ENCODE measurements at places on chromosomes 12 and 14.

DNA sequence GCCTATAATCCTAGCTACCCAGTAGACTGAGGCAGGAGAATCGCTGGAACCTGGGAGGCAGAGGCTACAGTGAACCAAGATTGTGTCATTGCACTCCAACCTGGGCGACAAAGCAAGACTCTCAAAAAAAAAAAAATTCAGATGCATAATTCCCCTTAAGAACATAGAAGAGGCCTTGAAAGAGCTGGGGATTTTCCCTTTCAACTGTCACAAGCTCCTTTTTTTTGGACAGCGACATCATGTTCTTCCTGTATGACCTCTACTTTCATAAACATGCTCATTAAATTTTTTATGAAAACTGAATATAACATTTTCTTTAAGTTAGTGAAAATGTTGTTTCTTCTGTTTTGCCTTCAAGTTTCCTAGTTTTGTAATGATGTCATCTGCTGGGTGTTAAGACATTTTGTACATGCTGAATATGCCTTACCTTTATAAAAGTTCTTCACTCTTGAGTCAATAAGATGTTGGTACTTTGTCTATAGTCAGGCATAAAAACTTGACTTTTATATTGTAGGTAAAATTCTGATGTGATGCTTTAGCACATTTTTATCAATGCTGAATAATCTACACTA is 76.0 kb downstream of the PTHLH start:
- no peak for DNase-seq

GRCh38 chr12:72203764-72204335 is 68.3 kb upstream of the TRHDE start:
- no peak for DNase-seq

- no peak for DNase-seq
Observed at GRCh38 chr12:105285378-105285777, 45.1 kb upstream of the C12orf75 start.

DNA sequence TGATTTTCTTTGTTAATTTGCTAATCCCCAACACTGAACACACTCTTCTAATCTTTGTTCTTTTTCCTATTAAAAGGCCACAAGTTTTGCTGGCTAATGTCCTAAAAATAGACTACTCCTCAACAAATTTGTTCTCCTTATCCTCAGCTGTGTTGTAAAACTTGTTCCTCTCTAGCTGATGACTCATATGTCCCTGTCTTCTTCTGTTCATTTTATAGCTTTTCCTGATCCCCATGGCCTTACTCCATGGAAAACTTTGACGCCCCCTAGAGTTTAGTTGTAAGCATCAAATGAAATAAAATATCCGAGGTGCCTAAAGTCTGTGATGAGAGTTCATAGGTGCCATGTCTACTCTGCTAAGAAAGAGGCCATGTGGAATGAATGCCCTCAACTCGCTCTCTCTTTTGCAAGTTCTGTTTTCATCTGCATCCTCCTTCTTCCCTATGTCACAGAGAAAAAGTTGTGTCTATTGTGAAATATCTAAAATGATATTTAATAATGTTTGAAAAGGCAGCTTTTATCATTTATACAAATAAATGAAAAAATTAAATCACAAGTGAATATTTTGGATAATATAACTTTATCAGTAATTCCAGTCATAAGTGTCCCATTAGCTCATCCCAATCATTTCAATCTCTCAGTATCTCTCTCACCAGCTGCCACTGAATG is 237.9 kb downstream of the IPO8 start:
- no peak for DNase-seq

DNA sequence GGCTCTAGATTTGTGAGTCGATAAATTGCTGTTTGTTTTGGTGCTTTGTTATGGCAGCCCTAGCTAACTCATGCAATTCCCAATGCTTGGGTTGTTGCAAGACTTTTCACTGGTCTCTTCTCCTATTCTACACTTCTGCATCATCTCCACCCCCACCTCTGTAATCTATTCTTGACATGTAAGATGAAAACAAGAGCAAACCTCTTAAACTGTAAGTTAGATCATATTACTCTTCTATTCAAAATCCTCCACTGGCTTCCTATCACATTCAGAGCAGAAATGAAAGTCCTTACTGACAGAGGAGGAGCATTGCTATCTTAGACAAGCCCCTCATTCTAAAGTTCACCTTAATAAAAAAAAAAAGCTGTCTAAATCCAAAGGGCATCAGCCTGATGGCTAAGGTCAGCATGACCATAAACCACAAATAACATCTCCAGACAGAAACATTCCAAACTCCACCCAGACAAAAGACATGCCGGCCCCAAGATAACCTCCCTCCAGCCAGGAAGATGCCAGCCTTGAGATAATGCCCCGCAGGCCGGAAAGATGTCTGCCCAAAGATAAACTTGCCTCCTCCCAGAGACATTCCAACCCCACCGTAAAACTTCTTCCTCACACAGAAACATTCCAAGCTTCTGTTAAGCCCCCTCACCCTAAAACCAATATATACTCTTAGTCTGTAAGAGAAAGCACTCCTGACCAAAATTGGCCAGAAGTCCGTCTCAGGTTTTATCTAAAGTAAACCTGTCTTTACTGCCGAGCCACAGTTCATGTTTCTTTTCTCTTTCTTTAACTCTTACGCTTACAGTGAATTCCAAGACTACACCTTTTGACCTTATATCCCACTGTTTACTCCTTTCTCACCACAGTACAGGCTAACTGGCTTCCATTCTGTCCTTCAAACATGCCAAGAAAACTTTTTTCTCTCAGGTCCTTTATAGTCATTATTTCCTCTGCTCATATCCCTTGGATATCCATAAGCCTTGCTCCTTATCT is 308.9 kb downstream of the KCNH5 start:
- no peak for DNase-seq

DNA sequence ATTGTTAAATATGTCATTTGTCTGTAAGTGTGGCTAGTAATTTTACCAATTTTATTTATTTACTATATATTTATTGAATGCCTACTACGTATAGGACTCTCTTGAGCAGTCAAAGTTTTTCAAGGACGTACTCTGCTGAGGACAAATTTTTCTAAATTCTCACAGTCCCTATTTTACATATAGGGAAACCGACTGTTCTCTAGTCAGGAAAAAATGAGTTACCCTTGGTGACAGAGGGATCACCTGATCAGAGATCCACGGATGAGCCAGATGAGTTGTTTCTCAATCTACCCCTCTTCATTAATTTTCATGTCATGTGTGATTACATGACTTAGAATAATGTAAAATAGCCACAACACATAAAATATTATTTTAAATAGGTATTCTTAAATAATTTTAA is 96.2 kb upstream of the SLC38A2 start:
- DNase-seq: no peak

DNA sequence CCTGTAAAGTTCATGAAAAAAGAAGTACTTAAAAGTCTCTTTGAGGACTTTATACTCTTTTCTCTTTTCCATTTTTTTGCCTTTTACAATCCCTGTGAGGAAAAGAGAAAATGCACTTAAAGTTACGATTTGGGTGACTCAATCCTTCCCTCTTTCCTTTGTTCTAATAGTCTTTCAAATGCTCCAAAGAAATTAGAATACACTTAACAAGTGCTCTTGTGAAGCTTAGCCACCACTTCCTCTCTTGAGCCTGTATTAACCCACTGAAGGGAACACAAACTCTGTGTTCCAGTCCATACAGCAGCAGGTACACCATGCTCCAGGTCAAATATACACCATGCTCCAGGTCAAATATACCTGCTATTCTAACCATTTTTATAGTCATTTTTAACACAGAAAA is 581.1 kb upstream of the MGAT4C start:
- no peak for DNase-seq

GRCh38 chr14:35414365-35414764 is 9.8 kb upstream of the NFKBIA start:
- no peak for DNase-seq

DNA sequence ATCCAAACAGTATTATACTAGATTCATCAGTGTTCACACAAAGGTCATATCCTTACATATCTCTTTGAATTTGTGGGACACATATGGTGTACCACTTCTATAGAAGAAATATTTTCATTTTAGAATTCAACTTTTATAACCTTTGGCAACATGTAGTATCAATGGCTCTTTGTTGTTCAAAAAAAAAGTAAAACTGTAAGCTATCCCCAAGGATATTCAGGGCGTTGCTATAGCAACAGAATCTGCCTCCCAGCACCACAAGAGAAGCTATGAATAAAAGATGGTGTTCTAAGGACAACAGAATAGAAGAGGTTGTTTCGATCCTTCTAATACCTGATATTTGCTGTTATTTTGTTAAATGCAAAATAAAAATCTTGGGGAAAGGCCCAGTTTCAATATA is 139.3 kb downstream of the BRMS1L start:
- no peak for DNase-seq

GRCh38 chr14:94882401-94882800 is 112.5 kb upstream of the GSC start:
- no peak for DNase-seq

GRCh38 chr14:66939409-66939808 is 249.8 kb upstream of the GARIN2 start:
- no peak for DNase-seq

DNA sequence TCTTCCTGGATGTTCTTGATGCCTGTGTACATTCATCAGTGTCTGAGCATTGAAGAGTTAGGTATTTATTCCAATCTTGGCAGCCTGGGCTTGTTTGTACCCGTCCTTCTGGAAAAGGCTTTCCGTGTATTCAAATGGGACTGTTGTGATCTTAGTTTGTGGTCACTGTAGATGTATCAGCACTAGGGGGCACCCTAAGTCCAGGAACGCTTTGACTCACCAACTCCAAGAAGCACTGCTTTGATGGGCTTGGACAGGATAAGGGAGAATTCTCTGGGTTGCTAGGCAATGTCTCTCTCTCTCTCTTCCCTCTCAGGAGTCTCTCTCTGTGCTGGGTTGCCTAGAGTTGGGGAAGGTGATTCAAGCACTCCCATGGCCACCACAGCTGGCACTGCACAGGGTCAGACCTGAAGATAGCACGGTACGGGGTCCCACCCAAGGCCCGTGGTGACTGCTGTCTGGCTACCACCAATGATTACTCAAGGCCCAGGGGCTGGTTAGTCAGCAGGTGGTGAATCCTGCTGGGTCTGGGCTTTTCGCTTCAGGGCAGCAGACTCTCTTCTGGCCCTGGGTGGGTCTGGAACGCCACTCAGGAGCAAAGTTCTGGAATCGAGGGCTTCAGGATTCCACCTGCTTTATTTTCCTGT is 211.1 kb upstream of the RGS6 start:
- DNase-seq: peak; percentile 67

GRCh38 chr14:66228267-66228970 is 257.8 kb upstream of the CCDC196 start:
- DNase-seq: peak; percentile 3

DNA sequence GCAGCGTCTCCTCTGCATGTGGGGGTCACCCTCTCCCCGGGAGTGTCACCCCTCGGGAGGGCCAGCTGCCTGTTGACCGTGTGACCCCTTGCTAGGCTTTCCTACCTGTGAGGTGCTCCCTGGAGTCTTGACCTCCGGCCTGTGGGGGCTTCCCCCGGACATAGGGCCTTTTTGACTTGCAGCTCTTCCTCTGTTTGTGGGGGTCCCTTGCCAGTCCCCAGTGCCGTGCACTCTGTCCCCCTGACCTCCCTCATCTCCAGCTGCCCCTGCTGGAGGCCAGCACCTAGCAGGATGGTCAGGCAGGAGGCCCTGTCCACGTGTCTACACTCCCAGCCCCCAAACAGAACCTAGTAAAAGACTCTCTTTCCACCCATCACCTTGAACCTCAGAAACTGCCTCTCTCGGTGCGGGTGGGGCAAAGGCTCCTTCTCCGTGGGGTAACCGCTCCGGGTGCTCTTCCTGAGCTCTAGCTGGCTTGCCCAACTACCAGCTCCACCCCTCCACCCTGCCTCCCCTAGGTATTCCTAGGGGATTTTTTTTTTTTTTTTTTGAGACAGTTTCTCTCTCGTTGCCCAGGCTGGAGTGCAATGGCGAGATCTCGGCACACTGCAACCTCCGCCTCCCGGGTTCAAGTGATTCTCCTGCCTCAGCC is 810 bp downstream of the AACS start:
- DNase-seq: no peak

DNA sequence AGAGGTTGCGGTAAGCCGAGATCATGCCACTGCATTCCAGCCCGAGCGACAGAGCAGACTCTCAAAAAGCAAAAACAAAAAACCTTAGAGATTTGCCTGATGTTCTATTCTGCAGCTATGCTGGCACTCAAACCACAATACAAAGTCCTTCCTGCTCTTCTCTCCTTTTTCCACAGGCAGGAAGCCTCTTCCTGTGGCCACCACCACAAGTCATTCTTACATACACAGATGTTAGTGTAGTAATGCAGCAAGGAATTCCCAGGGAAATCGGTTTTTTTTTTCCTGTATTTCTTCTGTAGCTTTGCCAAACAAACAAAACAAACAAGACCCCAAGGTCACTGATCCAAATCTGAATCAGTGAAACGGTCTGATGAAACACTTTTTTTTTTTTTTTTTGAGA is 104.3 kb downstream of the FIGNL2 start:
- DNase-seq: no peak

GRCh38 chr14:75165586-75166391 is 10.6 kb downstream of the TMED10 start:
- DNase-seq: no peak

DNA sequence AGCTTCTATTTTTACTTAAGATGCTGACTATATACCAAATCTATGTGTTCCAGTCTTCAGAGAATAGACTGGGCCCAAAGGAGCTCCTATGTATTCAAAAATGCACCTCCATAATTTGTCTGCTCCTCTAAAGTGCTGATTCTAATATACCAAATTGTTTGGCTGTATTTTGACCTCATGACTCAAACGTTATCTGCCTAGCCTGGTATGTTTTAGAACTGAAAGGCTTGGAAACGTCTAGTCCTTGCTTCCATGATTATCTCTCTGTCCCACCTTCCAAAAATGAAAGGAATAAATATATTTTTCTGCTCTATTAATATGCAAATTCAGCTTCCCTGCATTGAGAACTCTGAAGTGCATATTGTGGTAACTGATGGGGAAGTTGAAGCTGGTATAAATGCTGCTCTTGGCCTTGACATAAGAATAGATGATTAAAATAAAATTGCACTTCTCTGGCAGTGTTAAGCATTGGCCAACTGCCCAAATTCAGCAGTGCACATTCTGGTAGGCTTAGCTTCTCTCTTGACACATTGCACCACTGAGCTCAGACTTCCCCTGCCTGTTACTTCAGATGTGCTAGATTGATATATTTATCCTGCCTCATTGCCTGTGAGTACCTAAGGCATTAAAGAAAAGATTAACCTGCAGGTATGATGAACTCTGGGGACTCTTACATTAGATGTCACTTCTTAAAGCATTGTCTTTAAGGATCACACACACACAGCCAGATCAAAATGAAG is 882.3 kb downstream of the RPS29 start:
- DNase-seq: no peak

GRCh38 chr14:84442521-84442920 is 1087.4 kb upstream of the FLRT2 start:
- DNase-seq: no peak
